Activated T-helper 1 cell treated with anti-CD3 and anti-CD28 coated beads, Interleukin-12 subunit alpha, Interleukin-12 subunit beta, Interleukin-2, Interleukin-4 antibody, amounts not matched to agents 30 ng/mL and 10 ng/mL and 1 ng/mL, durations not matched to agents 14 hours and 24 hours and 36 hours (primary cell): ENCODE measurements at places on chromosomes 16 and 17. TPM values are rescaled to one million over a fixed set of nuclear protein-coding genes. Genes with fewer than 3 reads are reported as not detected.

The PLEKHH3 gene
- 0.52 and 0.76 TPM in 2 replicates for total RNA-seq

- no peaks in the 10 kb centered on the region for H3K4me1 ChIP-seq
- no peak for DNase-seq
- peaks cover 2% of the 10 kb centered on the region for H3K27me3 ChIP-seq
These were observed 142.6 kb upstream of the CPHXL start for GRCh38 chr16:75868636-75869632.

DNA sequence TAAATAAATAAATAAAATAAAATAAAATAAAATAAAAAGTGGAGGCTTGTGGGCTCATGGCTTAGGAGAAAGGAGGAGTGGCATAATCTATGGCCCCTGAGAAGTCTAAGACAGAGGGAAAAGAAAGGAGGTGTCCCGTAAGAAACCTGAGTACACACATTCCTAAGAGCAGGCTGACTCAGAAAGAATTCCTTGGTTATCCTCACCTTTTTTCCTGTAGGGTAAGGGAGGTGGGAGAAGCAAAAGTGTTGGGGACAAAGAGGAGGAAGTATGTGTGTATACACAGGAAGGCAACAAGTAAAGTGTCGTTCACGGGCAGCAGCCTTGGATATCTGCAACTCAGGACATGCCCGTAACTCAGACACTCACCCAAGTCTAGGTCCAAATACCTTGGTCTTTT, 29.3 kb downstream of the MARF1 start:
- H3K27ac ChIP-seq = no peak overlapping the region
- peaks cover 7% of the 10 kb centered on the region for H3K4me1 ChIP-seq
- H3K36me3 ChIP-seq = peaks cover 52% of the 10 kb centered on the region
- no peak overlapping the region for H3K4me3 ChIP-seq
- DNase-seq = no peak

DNA sequence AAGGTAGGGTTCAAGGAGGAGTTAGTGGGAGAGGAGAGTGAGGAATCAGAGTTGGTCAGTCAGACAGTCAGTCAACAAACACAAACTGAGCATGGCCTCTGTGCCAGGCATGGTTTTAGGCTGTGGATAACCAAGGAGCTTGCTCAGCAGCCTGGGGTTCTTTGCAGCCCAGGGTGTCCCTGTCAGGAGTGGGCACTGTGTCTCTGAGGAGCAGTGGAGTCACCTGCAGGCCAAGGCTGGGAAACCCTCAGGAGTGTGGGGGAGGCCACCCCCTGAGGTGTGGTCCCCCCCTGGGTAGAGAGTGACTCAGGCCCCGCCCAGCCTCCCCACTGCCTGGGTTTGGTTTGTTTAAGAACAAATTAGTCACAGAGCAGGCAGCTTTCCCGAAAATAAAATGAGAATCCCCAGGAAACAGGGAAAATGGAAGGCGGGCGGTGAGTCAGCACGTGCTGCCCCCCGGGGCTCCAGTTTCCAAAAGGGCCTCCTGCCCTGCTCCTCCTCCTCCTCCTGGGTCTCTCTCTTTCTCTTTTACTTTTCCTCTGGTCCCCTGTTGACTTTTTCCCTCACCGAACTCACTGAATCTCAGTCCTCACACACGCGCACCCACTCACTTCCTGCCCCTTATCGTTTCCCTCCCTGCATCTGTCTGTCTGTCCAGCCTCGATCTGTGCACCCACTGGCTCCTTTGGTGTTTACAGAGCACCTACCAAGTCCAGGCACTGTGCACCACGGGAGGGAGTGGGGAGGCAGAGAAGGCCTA, 44.3 kb downstream of the SOCS3 start:
- H3K4me3 ChIP-seq = peak overlapping the region; percentile 40
- H3K27ac ChIP-seq = peak overlapping the region; percentile 79
- H3K4me1 ChIP-seq = peaks cover 44% of the 10 kb centered on the region
- H3K36me3 ChIP-seq = no peaks in the 10 kb centered on the region

DNA sequence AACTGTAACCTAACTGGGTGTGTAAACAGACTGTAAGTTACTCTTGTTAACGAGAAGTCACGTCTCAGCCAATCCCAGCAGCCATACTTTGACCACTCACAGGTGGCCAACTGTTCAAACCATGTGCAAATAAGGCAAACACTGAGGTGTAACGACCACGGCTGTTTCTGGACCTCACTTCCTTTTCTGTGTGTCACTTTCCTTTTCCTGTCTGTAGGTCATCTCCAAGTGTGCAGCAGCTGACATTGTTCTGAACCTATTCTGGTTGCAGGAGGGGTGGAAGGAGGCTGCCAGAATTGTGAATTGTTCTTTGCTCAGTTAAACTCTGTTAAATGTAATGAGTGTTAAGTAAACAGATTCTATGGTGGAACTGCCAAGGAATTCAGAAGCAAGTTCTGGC, 627.4 kb downstream of the KCNJ2 start:
- DNase-seq = no peak
- no peaks in the 10 kb centered on the region for H3K4me1 ChIP-seq
- no peak overlapping the region for H3K4me3 ChIP-seq
- H3K27me3 ChIP-seq = no peaks in the 10 kb centered on the region

- peaks cover 29% of the 10 kb centered on the region for H3K36me3 ChIP-seq
- no peak for DNase-seq
- H3K4me3 ChIP-seq = no peak overlapping the region
- H3K27me3 ChIP-seq = no peaks in the 10 kb centered on the region
These were observed 5.4 kb downstream of the DCAF7 start for GRCh38 chr17:63555500-63556156.

The AGRP gene
- not detected in 2 replicates for total RNA-seq

- H3K4me1 ChIP-seq = peaks cover 20% of the 10 kb centered on the region
- no peak overlapping the region for H3K4me3 ChIP-seq
- peaks cover 4% of the 10 kb centered on the region for H3K36me3 ChIP-seq
- DNase-seq = no peak
These were observed 121.2 kb downstream of the SNX11 start for GRCh38 chr17:48228720-48229119.

DNA sequence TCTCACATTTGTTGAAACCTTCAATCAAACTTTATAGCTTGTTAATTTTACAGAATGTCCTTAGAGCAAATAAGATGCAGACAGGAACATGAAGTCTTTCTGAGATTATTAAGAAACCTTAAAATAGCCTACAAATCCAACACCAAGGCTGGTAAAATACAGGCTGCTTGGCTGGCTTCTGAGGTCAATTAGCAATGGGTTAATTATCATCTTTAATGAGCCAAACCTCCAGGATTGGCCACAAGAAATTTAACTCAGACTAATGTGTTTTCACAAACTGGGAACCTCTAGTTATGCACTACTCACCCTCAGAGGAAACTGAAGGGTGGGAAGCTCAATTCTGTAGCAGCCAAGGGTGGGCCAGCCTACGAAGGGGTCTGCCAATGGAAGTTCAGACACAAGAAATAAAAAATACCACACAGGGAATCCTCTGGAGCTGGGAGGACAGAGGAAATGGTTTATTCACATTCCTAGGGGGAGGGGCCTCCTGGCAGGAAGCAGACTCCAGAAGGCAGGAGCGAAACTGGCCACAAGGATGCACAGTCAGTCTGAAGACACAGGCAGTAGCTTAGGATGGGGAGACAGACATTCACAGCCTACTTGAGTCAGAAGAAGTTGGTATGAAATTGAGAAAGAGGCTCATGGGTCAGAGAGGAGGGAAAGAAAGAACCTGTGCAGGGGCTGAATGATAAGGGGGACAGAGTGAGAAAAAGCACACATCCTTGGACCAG, 36.1 kb downstream of the HIC1 start:
- peaks cover 69% of the 10 kb centered on the region for H3K4me1 ChIP-seq
- no peak for DNase-seq
- H3K4me3 ChIP-seq = peak overlapping the region; percentile 87
- peaks cover 17% of the 10 kb centered on the region for H3K36me3 ChIP-seq
- H3K27me3 ChIP-seq = peaks cover 1% of the 10 kb centered on the region

GRCh38 chr16:26688105-26688504, 378.6 kb upstream of the C16orf82 start:
- no peak overlapping the region for H3K4me3 ChIP-seq
- no peaks in the 10 kb centered on the region for H3K4me1 ChIP-seq
- no peak overlapping the region for H3K27ac ChIP-seq

The ACSM2A gene
- not detected in 2 replicates for total RNA-seq

DNA sequence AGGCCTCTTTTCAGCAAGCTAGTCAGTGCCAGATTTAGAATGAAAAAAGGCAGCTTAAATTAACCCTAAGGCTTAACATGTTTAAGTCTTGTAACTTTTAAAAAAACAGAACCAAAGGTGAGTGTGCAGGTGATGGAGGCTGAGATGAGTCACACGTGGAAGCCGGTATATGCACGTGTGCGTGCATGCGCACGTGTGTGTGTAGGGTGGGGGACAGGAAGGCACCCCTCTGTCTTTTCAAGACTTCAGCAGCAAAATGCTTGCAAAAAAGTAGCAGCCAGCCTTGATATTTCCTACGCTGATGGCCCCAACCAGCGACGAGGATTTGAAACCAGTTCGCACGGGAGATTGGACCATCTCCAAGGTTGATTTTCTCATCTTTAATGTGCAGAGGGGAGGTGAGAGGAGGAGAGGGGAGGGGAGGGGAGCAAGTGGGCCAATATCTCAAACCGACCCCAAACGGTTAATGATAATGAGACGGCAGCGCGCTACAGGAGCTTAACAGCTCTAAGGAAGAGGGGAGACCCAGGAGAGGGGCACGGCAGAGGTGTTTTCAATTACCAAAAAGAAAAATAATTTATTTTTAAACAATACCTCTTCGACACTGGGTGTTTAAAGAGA, 154.7 kb downstream of the ZNF423 start:
- DNase-seq = no peak
- H3K27ac ChIP-seq = no peak overlapping the region
- peaks cover 20% of the 10 kb centered on the region for H3K27me3 ChIP-seq
- H3K36me3 ChIP-seq = no peaks in the 10 kb centered on the region

The CYGB gene
- not detected in 2 replicates for total RNA-seq

DNA sequence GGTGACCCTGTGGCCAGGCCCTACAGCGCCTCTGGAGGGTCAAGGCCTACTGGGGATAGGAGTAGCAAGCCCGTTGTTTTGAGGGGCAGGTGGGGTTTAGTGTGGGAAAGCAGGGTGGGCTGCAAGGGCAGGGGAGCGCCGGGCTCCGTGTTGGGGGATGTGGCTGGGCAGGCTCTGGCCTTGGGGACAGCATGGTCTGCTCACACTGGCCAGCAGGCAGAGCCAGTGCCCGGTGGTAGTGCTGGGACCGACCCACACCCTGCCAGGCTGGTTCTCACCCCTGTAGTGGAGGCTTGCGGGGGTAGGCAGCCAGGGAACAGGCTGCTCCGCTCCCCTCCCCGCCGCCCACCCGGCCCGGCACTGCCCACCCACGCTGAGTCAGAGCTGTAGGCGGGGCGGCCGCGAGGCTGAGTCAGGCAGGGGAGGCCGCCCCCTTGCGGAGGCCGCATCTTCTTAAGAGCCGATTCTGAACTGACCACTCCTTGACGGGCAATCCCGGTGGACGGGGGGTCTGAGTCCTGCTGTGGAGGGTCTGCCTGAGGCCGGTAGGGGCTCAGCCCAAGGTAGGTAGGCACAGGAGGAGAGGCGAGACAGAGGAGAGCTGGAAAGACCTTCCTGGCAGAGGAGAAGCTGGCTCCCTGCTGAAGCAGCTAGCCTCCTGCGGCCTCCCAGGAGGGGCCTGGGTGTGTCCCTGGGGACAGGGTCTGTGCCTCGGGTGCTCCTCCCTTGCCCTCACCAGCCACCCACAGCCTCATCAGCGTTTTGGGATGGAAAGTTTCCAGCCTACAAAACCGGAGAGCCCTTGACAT, 62.4 kb downstream of the BAIAP2 start:
- H3K36me3 ChIP-seq = no peaks in the 10 kb centered on the region
- H3K27me3 ChIP-seq = peaks cover 8% of the 10 kb centered on the region
- DNase-seq = no peak
- no peak overlapping the region for H3K4me3 ChIP-seq

DNA sequence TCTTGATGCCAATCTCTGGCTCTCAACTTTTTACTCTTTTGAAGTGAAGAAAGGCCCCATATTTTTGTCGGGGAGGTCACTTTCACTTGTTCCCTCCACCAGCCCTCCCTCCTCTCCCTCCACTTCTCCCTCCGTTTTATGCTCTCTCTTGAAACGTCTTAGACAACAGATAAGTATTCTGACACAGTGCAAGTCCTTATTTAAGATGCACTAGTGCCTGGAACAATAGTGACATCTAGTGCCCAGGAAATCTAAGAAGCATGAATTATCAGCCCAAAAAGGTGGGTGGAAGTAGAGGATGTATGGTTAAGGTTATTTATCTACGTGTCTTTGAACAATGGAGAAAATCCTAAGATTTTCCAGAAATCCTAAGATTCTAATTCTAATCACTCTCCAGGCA, 17.9 kb downstream of the PSME3IP1 start:
- peaks cover 39% of the 10 kb centered on the region for H3K36me3 ChIP-seq
- H3K27ac ChIP-seq = no peak overlapping the region
- no peak overlapping the region for H3K4me3 ChIP-seq
- H3K4me1 ChIP-seq = no peaks in the 10 kb centered on the region
- H3K27me3 ChIP-seq = no peaks in the 10 kb centered on the region

The ATP1B2 gene
- 0.54 TPM in 2 replicates for total RNA-seq

GRCh38 chr17:48438516-48439061, 8.6 kb upstream of the SKAP1 start:
- peaks cover 72% of the 10 kb centered on the region for H3K4me1 ChIP-seq
- H3K4me3 ChIP-seq = no peak overlapping the region
- H3K36me3 ChIP-seq = peaks cover 15% of the 10 kb centered on the region
- no peak for DNase-seq
- H3K27ac ChIP-seq = peak overlapping the region; percentile 67
- H3K27me3 ChIP-seq = no peaks in the 10 kb centered on the region

The KIF2B gene
- not detected in 2 replicates for total RNA-seq

- H3K27ac ChIP-seq = peak overlapping the region; percentile 86
- peaks cover 43% of the 10 kb centered on the region for H3K36me3 ChIP-seq
- H3K27me3 ChIP-seq = no peaks in the 10 kb centered on the region
- H3K4me3 ChIP-seq = peak overlapping the region; percentile 60
- peaks cover 49% of the 10 kb centered on the region for H3K4me1 ChIP-seq
- DNase-seq = no peak
These were observed 3.3 kb downstream of the TRPV2 start for GRCh38 chr17:16418685-16419068.

- peaks cover 18% of the 10 kb centered on the region for H3K4me1 ChIP-seq
- no peak for DNase-seq
These were observed 1.5 kb downstream of the IRX5 start for GRCh38 chr16:54932021-54932660.

DNA sequence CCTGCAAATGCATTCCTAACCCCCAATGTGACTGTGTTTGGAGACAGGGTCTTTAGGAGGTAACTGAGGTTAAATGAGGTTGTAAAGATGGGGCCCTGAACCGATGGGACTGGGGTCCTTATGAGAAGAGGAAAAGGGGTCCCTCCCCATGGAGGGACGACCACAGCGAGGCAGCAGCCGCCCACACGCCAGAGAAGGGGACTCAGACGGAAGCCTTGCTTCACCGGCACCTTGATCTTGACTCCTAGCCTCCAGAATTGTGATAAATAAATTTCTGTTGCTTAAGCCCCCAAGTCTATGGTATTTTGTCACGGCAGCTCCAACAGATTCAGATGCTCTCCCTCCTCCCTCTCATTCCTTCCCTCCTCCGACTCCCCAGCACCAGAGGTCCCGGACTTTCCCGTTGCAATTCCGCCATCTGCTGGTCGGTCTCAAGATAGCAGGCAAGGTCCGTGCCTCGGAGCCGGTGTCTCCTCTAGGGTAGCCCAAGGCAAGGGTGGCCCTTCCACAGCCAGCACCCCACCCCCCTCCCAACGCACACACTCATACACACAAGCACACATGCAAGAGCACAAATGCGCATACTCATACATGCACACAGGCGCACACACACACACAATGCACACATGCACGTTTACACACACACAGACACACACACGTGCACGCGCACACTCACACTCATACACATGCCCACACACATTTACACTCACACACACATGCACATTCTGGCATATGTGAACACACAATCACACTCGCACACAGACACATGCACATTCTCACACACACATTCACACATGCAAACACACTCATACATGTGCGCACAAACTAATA, 23.1 kb upstream of the C16orf78 start:
- no peak overlapping the region for H3K27ac ChIP-seq
- no peaks in the 10 kb centered on the region for H3K4me1 ChIP-seq
- no peak overlapping the region for H3K4me3 ChIP-seq
- H3K27me3 ChIP-seq = peaks cover 2% of the 10 kb centered on the region
- DNase-seq = peak; percentile 32
- no peaks in the 10 kb centered on the region for H3K36me3 ChIP-seq
